ENCODE measurements at places on chromosomes 1 and 21. TPM values are rescaled to one million over a fixed set of nuclear protein-coding genes. Genes with fewer than 3 reads are reported as not detected.

CZIB gene
- 41.6 TPM for total RNA-seq

INSRR gene
- not detected for total RNA-seq

DYRK3 gene
- 6.7 TPM for total RNA-seq

- peak; percentile 74 for DNase-seq
These were observed at the start of gene CHRM3 for GRCh38 chr1:239386453-239387303. CHRM3 (plus strand) TSS chr1:239386568; CDS start chr1:239907452, 520,884 bp downstream.

GRCh38 chr1:29876902-29877301 lies 640.6 kb downstream of the PTPRU start:
- DNase-seq = peak; percentile 56

DNA sequence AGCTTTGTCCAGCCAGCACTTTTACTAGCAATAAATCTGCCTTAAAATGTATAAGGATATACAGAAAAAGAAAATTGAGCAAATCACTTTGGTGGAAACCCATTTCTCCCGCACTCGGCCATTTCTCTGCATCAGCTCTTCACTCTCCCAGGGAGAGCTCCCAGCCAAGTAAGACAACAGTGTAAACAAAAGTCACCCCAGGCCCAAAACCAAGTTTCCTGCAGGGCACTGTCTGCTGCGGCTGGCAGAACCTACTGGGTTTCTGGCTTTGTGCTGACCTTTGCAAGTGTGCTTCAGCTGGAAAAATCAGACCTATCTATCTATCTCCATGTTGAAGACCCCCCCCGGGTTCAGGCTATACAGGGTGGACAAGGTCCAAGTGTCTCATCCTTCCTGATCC lies 476.7 kb upstream of the CAMK1G start:
- no peak for DNase-seq

- DNase-seq = no peak
These were observed 513.0 kb downstream of the PTPRC start for GRCh38 chr1:199151634-199152425.

DNA sequence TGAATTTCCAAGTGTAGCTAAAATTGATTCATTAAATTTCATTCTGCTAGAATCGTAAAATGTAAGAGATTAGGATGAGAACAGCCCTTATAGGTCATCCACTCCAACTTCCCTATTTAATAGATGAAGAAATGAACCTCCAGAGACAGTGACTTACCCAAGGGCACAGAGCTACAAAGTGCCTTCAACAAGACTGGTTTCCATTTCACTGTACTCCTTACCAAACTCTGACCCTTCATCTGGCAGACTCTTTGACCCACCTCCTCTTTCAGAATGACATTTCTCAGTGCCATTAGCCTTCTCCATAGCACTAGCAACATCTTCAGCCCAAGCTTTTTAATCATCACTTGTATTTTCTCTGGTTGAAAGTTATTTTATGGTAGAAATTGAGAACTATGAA lies 161.3 kb downstream of the NEK7 start:
- no peak for DNase-seq

GRCh38 chr21:38821959-38822682 lies 16.4 kb downstream of the ETS2 start:
- no peak for DNase-seq

- no peak for DNase-seq
These were observed 55.9 kb downstream of the VCAM1 start for GRCh38 chr1:100775483-100775882.
